ENCODE measurements at places on chromosomes 1 and 21.

DNA sequence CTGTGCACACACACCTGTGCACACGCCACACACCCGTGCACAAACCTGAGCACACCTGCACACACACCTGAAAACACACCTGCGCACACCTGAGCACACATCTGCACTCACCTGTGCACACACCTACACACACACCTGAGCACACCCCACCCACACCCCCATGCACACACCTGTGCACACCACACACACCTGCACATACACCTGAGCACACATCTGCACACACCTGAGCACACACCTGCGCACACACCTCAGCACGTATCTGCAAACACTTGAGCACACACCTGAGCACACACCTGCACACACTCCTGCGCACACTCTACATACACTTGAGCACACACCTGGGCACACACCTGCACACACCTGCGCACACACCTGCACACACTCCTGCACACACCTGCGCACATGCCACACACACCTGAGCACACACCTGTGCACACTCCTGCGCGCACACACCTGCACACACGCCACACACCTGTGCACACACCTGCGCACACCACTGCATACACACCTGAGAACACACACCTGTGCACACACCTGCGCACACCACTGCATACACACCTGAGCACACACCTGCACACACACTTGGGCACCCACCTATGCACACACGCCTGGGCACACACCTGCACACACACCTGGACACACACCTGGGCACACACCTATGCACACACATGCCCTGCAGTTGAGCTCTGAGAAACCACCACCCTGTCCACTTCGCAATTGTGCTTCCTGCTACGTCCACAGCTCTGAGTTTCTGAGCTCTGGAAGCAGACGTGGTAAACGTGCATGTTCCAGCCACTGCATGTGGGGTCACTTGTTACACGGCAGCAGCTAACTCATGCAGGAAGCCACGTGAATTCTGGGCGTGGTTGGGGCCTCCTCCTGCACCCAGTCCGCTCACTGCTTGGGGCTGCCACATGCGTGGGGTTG lies 8.0 kb upstream of the C1orf159 start:
- DNase-seq: no peak

DNA sequence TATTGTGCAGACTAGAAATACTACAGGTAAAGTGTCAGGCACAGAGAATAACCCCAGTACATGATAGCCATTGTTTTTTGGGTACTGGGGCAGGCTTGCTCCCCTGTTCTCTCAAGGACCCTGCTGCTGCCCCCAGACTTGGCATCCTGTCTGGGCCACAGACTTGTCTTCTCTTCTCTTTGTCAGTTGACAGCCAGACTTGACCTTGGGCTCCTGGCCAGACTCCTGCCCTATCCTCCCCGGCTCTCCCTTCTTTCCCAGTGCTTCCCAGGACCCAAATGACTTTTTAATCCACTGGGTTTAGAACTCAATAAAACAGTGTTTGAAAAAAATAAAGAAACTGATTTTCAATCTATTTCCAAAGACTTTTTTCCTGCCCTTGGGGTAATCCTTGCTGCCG lies 43.2 kb downstream of the ZSCAN20 start:
- no peak for DNase-seq

GRCh38 chr1:198662821-198663220 lies 24.0 kb downstream of the PTPRC start:
- no peak for DNase-seq

DNA sequence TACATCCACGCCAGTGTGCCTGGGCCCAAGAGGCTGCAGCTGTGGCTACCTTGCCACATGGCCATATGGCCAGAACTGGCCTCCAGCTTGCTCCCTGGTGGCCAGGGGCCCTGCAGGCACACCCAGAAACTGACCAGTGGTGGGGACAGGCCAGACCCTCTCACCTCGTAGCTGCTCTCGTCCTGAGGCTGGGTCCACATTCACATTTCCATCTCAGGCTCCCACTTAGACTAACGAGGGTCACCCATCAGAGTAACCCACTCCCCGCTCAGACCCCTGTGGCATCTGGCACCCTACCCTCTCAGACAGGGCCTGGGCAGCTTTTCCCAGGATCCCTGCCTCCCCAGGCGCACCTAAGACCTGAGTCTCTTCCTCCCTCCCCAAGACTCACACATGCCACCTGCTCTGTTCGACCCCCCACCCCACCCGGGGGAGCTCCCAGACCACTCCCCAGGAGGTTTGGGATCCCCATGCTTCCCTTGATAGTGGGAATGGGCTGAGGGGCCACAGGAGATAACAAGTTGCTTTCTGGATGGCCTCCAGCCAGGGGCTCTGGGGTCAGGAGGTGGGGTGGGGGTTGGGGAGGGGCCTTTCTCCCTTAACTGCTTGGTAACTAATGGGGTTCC lies 21.3 kb upstream of the RNU1-4 start:
- DNase-seq: no peak

DNA sequence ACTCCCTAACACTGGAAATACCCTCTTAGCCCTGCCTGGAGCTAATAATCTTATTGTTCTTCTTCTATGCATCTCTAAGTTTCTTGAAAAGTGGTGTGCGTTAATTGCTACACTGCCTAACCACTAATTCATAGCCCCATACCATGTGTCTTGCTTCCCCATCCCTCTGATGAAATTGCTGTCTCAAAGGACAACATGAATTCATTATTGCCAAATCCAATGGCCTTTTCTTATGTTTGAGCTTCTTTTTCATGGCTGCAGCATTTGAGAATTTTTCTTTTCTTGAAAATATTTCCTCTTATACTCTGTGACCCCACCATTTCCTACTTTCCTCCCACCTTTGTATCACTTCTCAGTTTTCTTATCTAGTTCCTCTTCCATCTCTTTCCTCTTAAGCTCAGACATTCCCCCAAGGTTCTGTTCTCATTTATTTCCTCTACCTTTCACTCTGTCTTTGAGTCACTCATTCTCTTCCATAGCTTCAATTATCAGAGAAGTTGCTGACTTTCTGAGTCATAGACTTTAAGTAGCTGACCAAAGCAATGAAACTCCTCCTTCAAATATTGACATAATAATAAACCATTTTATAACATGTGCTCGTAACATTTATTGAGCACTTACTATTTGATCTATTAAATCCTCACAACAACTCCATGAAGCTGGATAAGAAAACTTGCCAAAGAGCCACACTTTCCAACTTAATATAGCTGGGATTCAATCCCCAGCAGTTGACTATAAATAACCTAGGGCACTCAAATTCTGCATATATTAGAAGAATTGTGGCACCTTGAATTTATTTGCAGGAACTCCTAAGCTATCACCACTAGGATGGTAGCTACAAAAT lies 35.5 kb upstream of the ATP6V1G3 start:
- no peak for DNase-seq

GRCh38 chr1:214018386-214019268 lies 30.9 kb downstream of the PROX1 start:
- peak; percentile 93 for DNase-seq

GRCh38 chr1:22262583-22262982 lies 119.7 kb upstream of the WNT4 start:
- peak; percentile 34 for DNase-seq

- DNase-seq: peak; percentile 54
Observed at GRCh38 chr1:201059871-201060555, 36.5 kb upstream of the KIF21B start.

DNA sequence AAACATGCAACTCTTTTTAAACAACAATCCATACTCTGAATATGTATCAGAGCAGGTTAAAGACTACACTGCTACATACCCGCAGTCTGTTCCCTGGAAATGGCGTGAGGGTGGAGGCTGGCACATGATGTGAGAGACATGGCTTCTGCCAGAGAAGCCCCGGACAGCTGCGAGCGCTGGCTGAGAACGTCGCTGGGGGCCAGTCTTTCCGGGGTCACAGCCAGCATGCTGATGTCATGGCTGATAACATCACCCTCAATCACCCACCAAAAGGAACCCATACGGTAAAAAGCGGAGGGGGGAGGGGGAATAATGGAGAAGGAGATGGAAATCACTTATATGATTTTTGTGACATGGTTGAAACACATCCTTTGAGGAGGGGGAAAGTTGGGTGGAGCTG lies 29.1 kb downstream of the C1orf198 start:
- DNase-seq: no peak

DNA sequence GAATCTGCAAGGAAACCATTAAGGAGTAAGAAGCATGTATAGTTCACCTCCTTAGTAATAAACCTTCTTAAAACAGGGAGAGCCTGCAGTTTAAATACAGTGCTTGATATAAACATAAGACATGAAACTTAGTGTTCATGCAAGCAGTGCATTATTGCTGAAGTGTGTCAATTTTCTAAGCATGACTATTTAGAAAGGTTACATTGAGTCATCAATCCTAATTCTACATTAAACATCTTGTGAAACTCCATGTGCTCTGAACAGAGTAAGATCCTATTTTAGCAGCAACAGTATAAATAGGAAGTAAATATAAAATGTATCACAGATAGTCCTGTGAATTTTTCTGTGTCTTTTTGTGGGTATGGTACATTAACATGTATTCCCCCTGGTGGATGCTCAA lies 135.5 kb downstream of the ESRRG start:
- DNase-seq: no peak

DNA sequence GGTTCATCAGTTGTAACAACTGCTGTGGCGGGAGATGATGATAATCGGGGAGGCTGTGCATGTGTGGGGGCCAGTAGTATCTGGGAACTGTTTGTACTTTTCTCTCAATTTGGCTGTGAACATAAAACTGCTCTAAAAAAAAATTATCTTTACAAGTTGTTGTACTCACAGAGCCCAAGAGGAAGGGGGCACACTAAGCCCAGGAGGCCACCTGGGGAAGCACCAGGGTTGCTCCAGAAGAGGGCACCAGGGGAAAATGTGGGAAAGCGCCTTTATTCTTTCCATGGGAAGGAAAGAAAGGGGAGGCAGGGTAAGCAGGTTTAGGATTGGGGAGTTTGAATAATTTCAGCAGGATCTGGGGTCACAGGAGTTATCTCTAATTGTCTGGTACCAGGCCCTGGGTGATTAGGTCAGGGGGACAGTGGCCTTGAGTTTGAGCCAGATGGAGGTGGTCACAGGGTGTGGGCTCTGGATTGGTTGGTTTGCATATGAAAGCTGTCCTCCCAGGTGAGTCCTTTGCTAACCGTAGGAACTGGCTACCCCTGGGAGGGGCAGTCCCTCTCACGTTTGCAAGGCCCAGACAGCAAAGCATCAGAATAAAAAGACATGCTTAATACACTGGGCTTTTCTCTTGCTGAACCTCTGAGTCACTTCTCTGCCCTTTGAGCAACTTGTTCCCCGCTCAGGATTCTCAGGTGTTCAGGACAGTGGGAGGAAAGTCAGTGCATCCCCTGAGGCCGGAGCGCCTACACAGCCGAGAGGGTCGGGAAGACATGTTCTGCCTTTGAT lies 11.2 kb downstream of the MYOC start:
- DNase-seq: no peak

- DNase-seq: no peak
Observed at GRCh38 chr1:204615881-204616280, 69.7 kb downstream of the LRRN2 start.

All from NCI-H1105 treated with DMSO at 0.1 percent for 48 hours (cell line).